ENCODE measurements at places on chromosomes 5 and 9.

- DNase-seq: no peak
These were observed 1248.0 kb downstream of the MAT2B start for GRCh38 chr5:164753434-164753833.

DNA sequence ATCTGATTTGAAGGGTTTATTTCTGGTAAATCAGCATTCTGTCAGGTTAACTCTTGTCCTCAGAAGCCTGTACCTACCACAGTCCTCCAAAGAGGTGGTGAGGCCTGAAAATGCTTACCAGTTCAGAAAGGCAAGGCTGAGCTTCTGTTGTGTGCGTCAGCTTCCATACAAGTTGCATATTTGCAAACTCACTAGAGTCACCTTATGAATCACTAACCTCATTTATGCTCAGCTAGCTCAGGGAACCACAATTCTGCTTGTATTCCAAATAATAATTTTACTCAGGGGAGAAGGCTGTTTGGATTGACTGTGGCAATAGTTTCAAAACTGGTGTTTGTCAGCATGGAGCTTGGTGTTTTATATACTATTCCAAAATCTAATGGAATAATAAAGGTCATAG lies 355.1 kb upstream of the RFX3 start:
- DNase-seq: no peak

DNA sequence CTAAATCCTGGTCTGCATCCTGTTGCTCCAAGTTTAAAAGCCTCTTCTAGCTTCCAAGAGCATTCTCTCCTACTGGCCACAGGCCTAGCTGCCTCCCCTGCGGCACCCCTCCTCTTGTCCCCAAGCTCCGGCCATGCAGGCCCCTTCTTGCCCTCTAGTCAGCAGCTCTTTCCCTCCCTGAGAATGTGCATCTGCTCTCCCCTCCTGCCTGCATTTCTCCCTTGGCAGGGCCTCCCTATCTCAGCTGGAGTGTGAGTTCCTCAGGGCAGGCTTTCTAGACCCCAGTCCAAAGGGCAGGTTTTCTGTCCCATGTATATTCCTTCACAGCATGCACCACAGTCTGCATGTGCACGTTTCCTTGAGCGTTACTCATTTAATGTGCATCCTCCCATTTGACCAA lies 24.6 kb upstream of the BARX1 start:
- no peak for DNase-seq

DNA sequence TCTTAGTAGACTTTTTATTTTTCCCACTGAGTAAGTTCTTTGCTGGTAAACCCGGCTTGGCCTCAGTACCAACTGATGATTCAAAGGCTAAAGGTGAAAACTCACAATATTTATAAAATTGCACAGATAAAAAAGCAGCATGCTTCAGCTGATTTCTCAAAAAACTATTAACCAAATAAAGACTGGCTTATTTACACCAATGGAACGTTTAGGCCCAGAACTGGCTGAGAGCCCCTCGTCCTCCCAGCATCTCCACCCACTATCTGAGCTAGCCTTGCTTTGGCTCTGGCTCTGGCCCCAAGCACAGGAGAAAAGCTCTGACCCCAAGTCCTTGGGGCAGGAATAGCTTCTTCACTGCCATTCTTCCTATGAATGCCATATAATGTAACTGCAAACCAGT lies 68.5 kb downstream of the SPTLC1 start:
- no peak for DNase-seq
